ENCODE measurements at places on chromosomes 6 and 20.

- no peak for DNase-seq
These were observed 301.8 kb downstream of the TAF4 start for GRCh38 chr20:61763740-61764400.

DNA sequence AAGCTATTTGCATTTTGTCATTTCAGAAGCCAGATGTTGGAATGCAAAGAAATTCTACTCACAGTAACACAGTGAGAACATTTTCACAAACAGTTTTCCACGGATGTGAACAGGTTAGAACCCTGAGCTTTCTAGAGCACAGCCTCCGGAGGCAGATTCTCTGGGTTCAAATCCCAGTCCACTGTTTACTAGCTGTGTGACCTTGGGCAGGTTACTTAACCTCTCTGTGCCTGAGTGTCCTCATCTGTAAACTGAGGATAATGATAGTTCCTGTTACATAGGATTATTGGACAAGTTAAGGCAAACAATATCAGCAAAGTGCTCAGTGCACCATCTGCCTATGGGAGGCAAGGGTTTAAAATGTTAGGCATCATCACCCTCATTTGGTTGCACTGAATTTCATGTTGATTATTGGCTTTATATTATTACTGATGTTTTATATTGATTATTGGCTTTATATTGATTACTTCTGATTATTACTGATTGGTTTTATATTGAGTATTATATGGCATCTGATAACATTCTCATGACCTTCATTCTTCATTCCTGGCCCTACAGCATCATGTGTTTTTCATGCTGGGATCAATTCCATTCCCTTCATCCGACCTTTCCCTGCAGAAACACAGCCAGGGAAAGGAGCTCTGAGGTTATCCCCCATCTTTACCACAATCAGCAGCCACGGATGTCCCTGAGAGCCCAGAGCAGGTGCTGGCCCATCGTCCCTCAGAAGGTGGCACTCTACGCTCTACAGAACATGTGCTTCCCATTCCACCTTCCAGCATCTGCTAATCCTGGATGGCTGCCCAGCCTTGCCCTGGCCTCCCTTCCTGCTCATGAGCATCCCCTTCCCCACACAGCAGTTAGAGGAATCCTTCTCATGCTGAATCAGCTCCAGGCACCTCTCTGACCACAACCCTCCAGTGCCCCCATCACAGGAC, 283.1 kb downstream of the PREX1 start:
- DNase-seq, result no peak

DNA sequence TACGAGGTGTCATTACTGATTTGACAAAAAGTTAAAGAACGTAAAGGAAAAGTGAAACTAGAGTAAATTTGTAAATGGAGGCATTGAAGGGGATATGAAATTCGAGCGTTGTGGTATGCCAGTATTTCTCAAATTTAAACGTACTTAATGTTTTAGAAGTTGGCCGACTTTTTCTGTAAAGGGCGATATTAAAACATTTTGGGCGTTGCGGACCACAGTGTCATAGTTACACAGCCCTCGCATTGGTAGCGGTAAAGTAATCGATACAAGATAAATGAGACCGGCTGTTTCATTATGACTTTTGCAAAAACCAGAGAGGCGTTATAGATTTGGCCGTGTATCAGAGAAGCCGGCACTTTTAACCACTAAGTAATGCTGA, 39.6 kb downstream of the OR2B2 start:
- no peak for DNase-seq

DNA sequence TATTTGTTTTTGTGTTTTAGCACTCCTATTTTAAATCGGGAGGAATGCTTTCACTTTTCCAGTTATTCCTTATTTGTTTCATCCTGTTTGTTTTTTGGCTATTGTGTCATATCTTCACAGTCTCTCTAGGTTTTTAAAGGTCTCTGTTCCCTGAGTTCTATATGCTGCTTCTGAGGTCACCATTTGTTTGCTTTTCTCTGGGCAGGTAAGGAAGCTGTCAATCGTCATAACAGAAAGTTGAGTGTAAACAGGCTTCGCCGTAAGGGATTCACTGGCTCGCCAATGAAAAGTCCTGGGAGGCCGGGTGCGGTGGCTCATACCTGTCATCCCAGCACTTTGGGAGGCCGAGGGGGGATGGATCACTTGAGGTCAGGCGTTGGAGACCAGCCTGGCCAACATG, 48.7 kb upstream of the RPS6KA2 start:
- no peak for DNase-seq

DNA sequence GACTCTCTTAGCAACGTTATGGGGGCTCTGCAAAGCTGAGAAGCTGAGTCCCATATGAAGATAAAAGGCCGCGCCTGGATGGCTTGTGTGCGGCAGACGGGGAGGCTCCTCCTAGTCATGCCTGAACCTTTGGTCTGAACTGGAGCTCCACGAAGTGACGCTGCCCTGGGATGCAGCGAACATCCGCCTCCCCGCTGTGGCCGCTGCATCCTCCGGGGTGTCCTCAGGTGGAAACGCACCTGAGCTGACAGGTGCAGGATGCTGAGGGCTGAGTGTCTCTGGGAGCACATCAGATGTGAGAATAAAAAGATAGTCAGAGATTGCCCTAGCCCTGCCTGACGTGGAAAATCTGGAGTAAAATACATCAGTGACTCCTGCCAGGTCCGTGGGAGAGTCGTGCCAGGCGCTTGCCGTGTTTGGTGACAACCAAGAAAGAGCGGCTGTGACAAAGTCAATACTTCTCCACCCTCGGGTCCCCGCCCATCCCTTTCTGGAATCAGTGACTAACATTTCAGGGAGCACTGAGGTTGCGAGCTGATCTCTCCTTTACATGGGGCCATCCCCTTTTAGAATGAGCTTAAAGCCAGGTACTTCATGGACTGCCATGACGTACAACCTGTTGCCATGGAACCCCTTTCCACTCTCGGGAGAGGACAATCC, 162.8 kb upstream of the AFDN start:
- DNase-seq, result no peak

DNA sequence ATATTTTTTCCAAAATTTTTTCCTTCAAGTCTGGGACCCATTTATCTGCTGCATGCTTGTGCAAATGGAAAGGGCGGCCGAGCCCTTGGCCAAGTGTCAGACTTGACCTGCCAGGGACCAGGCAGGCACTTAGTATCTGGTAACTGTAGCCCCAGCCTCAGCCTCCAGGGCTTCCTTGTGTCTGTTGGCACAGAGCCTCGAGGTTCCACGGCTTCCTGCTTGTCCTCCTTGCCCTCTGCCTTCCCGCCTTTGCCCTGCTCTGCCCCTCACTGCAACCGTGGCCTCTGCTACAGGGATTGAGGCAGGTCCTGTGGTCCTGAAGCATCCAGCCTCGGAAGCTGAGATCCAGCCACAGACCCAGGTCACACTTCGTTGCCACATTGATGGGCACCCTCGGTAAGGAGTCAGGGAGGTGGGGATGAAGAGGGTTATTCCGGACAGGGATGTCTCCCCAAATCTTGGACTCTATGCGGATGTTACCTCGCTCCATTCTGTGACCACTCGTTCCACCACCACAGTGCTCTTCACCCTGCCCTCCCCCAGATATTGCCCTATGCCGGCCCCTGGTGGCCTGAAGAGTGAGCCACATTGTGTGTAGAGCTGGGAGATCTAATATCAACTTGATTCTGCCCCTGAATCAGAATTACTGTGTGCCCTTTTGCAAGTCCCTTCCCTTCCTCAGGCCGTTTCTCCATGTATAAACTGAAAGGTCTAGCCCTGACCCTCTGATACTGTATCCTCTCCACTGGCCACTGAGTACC, 41.5 kb upstream of the SRF start:
- no peak for DNase-seq

DNA sequence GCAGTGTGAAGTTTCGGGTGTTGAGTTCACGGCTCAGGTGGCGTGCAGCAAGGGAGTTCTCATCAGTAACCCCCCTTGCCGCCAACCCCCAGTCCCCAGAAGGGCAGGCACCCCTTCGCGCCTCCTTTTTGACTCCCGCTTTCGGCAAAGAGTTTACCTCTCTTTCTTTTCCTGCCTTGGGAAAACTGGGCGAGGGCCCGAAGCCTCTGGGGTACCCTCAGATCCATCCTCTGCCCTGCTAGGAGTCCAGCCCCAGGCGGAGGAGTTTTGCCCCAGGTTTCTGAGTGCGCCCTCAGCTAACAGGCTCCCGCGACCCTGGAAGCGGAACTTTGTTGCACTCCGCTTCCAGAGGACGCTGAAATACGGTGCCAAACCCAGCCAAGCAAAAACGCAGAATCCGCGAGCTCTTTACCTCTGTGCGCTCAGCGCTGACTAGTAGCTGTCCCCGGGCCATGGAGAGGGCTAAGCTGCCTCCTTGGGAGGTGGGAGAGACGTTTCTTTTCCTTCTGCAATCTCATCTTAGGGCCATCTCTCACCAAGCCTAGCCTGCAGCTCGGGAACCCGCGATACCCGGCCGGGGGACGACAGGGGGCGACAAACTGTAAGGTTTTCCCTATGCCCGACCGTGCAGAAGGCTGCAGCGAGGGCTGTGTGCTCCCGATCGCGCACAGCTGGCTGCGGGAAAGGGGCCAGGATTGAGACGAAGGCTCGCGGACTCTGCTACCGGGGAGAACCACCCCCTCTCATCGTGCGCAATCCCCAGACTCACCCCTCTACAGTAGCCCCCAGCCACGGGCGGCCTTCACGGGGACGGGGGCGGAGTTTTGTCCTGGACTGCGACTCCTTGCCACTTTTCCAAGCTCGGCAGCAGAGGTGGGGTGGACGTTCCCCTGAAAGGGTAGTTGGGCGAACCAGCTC, 2.7 kb upstream of the PAX1 start:
- DNase-seq, result no peak

- peak; percentile 68 for DNase-seq
These were observed 47.2 kb downstream of the FOXF2 start for GRCh38 chr6:1436334-1437306.

DNA sequence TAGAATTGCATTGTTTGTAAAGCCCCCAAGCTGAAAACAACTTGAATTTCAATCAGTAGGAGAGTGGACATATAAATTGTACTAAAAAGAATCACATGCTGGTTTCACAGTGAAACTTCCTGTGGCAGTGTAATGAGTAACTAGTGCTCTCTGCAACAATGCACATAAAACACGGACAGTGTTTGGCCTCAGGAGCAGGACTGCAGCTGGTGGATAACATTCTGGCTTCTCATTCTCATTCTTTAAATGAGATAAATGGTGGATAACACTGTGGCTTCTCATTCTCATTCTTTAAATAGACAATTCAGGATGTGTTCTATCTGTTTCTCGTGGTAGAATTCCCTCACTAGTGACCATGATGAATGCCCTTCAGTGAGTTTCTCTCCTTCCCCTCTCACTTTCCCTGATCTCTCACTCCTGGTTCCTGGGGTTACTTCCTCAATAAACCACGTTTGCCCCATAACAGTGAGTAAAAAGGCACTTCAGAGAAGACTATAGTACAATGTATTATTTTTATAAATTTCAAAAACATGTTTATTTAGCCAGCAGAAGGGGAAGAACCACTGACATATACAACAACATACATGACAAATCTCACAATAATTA, 59.9 kb downstream of the SLC22A2 start:
- DNase-seq, result no peak

DNA sequence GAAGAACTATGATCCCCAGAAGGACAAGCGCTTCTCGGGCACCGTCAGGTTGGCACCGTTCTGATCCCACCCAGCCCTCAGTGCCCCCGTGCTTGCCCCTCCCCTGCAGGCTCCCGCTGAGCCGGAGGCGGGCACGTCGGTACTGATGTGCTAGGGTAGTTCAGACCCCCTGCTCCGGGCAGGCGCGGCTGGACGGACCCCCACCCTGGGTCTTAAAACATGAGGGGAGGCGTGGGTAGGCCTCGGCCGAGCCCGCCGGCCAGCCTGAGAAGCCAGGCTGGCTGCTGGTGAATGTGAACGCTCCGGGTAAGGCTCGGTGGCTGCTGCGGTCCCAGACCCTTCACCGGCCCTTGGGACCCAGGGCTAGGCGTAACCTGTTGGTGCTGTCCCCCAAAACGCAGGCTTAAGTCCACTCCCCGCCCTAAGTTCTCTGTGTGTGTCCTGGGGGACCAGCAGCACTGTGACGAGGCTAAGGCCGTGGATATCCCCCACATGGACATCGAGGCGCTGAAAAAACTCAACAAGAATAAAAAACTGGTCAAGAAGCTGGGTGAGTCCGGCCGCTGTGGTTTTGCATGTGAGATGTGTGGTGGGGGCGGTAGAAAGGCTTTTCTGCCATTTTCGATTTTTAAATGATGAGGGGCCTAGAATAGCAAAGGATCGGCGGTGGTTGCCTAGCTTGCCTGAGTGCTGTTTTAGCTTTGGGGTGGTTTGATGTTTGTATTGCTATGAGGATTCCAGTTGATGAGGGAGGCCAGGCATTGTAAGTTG, 964 bp downstream of the RPL10A start:
- DNase-seq, result peak; percentile 19

- DNase-seq, result no peak
These were observed 37.1 kb downstream of the DHX35 start for GRCh38 chr20:38999217-38999616.

DNA sequence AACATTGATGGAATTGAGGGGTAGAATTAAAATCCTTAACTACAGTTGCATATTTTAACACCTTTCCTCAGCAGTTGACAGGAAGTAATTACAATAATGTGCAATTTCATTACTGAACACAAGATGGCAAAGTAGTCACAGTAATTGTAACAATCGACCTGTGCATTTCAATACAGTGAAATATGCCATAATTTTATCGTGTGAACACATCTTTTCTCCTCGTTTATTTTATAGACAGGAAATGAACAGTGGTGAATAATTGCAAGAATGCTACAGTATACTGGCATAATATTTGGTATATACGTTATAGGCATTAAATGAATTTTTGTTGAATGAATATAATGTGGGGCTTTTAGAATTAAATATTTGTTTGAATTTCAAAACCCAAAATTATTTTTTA, 25.0 kb downstream of the CYB5R4 start:
- no peak for DNase-seq
